ENCODE measurements at places on chromosomes 5 and 9.

DNA sequence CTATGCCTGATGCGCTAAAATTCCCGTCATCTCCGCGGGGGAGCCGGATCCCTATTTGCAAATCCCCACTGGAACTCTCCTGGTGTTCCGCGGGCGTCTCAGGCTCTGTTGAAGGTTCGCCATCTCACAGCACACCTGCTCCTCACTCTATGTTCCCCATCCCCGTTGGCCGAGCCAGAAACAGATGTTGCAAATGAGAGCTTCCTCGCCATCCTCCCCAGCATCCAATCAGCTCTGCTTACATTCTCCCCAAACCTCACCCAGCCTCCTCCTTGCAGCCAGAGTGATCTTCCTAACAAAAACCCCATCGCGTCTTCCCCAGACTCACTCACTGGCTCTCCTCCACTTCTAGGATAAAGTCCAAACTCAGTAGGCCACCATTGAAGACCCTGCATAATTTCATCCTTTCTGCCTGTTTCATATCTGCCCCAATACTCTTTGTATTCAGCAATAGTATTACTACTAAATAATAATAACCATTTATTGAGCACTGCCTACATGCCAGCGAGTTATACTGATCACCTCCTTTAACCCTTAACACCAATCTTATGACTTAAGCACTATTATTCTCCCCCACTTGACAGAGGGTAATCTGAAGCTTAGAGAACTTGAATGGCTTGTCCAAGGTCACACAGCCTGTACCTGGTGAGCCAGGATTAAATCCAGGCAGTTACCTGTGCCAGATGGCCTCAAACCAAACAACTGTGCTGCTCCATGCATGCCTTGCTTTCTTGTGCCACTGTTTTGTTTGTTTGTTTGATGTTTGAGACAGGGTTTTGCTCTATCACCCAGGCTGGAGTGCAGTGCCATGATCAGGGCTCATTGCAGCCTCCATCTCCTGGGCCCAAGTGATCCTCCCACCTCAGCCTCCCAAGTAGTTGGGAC is 14.0 kb downstream of the AQP7 start:
- no peak for DNase-seq

DNA sequence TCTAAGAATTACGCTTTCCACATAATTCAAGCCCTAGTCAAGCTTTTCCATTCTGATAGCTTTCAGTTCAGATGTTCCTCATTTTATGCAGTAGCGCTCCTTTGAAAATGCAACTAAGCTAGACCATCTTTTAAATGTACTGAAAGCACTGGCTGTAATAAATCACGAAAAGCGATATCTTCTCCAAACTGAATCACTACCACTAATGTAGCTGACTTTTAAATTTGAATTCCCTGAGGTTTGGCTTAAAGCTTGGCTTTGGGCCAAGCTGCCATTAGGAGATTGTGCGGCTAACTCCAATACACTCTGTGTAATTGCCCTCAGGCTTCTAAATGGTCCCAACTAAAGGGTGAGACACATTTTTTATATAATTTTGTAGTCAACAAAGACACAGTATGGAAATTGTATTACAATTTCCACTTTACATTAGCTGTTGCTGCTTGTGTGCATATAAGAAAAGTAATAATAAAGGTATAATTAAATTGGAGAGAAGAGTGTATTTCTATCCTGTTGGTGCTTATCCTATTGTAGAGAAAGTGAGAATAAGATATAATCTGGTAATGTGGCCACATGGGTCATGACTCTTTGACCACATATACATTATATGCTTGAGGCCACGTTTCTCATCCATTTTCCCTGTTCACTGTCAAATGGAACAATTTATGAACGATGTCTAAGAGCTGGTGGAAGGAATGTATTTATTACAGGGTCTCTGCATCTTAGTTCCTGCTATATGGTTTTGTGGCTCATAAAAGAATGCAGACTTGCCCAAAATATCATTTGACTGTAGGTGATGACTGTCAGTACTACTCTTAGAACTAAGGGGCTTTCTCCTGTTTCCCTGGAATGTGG is 118.7 kb upstream of the TAF11L2 start:
- no peak for DNase-seq

DNA sequence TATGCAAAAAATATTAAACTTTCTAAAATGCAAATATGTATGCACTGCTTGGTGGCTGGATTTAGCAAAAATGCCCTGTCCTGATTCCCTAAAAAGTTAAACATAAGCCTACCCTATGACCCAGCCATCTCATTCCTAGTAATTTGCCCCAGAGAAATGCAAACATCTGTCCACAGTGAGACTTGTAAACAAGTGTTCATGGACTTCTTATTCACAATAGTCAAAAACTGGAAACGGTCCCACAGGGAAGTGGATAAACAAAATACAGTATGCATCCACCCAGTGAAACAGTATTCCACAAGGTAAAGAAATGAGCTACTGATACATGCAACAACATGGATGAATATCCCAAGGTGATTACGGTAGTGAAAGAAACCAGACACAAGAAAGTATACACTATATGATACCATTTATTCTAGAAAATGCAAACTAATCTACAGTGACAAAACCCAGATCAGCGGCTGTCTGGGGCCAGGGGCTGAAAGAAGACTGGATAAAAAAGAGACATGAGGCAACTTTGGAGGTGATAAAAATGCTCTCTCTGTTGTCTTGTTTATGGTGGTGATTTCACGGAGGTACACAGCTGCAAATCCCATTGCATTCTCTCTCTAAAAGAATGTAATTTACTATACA is 277.3 kb downstream of the GLIS3 start:
- DNase-seq = no peak

GRCh38 chr5:143676802-143677201 is 135.2 kb upstream of the HMHB1 start:
- DNase-seq = no peak

DNA sequence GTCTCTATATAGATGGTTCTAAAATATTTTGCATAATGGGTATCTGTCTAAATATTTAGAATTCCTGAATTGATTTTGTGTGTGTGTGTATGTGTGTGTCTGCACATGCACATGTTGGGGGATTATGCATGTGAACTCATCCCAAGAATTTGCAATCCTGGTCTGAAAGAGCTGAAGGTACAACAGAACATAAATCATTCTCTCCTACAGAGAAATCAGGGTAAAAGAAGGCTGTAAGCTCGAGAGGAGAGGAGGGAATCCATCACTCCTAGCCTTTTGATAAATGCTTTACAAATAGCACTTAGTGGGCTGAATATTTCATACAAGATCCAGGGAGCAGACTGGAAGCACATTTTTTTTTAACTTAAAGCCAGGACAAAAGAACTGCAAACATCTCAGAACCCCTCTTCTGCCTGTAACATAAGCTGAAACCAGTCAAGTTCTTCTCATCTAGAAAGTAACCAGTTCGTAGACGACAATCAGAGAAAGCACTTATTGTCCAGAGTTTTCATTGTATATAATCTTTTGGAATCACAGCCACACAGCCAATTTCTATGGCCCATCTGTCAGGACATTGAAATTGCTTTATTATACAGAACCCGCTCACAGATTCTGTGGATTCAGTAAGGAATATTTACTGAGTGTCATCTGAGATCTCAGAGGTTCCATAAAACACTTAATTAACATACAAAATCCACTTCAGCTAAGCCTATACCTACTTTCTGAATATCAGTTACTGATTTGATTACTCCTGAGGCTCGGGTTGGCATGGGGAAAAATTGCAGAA is 541.4 kb upstream of the ZNF462 start:
- no peak for DNase-seq

- DNase-seq = no peak
Measured at GRCh38 chr9:86945728-86946200, 1.5 kb downstream of the GAS1 start.

- no peak for DNase-seq
Measured at GRCh38 chr5:52177193-52177592, 610.5 kb upstream of the ITGA1 start.

DNA sequence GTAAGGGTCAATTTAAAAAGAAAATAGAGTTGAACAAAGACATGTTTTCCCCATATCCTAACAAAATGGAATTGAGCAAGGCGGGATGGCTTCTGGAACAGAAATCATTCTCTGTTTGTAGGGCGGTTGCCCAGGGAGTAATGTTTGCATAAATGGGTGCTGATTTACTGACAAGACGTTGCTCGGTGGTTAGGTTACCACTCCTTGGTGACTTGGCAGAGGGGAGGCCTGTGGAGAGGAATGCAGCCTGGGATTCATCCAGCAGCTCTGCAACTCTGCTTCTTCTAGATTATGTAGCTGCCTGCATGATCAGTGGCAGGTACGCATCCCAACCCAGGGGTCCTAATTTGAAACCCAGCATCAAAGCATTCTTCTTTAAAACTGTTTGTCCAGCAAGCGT is 200.2 kb downstream of the CFAP90 start:
- DNase-seq = no peak

GRCh38 chr9:16278326-16278999 is 592.0 kb downstream of the BNC2 start:
- DNase-seq = no peak

DNA sequence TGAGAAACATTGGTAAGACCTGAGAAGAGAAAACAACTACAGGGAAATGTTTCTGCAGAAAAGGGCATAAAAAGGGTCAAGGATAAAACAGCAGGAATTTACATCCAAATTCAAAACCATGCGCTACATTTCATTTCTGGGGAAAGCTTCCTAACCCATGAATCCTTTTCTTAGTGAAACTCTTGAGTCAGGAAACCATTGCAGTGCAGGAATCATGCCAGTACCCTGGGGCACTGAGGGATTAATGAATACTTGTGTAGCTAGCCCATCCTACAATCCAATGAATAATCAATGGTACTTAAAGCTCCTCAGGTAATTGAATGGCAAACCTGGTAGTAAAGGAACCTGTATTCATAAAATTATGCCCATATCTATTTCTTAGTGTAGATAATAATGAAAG is 580.5 kb downstream of the TLE1 start:
- no peak for DNase-seq

- DNase-seq = no peak
Measured at GRCh38 chr5:176736931-176737745, 73.2 kb upstream of the UNC5A start.

GRCh38 chr9:34689116-34689470 is 2.0 kb downstream of the CCL19 start:
- no peak for DNase-seq

- no peak for DNase-seq
Measured at GRCh38 chr5:151490627-151491026, 43.2 kb downstream of the SLC36A1 start.

DNA sequence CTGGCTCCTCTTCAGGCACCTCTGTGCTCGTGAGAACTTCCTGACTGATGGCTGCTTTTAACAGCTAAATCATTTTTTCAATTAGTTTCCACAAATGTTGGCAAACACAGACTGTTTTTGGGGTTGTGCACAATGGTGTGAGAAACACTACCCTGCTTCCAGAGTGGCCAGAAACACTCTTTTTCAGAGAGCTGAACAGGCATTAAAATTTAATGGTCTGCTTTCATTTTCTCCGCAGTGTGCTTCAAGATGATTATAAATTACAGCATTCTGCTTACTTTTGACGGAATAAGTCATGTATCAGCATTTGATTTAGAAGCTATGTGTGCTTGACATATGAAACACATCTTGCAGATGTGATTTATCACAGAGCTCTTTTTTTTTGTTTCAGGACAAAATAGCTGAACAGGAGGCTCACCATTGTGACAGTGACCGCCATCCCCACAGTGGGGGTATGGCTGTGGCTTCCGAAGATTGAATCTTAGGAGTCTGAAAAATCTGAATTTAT is 454.5 kb upstream of the ZNF608 start:
- no peak for DNase-seq

GRCh38 chr5:13357929-13358328 is 586.6 kb downstream of the DNAH5 start:
- DNase-seq = no peak

DNA sequence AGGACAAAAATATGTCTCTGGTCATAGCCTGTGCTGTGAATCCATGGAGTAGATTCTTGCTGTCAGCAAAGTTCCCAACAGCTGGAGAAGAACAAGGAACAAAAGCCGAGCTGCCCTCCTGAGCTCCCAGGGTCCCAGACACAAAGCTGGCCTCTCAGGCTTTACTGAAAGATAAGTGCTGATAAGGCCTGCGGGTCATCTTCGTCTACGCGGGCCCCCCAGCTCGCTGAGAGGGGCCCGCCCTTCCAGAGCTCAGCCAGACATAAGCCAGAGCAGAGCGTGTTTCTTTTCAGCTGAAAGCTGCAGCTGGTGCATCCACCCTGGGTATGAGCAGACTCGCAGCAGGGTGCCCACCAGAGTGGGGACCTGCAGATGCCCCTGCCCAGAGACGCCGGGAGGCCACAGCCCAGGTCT is 84.7 kb downstream of the HSD17B3 start:
- DNase-seq = no peak

GRCh38 chr5:38709678-38710306 is 136.0 kb upstream of the OSMR start:
- no peak for DNase-seq

DNA sequence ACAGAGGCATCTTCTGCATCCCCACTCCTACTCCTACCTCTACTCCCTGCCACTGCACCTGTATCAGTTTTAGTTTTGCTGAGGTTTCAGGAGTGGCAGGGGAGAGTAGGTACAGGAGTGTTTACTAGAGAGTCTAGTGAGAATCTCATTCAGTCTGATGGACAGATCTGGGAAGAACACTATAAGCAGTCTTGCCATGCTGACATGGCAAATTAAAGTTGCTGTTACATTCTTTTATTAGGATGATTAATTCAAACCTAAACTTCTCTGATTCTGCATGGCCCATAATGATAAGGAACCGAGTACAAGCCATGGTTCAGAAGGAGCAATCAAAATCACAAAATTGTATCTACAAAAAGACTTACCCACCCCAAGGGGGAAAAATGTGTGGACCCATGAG is 7.4 kb downstream of the ARSK start:
- DNase-seq = no peak

Data from CD4-positive, alpha-beta T cell treated with Interleukin-15 for 1 hour (primary cell).